ENCODE measurements at places on chromosomes 16 and 17.

DNA sequence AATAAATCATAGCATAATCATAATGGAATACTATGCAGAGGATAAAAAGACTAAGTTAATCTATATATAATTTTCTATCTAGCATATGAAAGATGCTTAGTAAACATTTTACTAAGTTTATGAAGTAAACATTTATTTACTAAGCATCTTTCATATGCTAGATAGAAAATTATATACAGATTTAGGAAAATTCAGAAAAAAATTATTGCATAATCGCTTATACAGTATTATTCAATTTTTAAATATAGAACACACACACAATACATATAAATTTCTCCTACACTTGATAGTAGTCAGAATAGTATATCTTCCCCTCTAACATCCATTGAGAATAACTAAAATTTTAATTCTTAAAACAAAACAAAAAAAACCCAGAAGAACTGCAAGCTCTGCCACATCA is 110.8 kb downstream of the CA4 start:
- DNase-seq = no peak

DNA sequence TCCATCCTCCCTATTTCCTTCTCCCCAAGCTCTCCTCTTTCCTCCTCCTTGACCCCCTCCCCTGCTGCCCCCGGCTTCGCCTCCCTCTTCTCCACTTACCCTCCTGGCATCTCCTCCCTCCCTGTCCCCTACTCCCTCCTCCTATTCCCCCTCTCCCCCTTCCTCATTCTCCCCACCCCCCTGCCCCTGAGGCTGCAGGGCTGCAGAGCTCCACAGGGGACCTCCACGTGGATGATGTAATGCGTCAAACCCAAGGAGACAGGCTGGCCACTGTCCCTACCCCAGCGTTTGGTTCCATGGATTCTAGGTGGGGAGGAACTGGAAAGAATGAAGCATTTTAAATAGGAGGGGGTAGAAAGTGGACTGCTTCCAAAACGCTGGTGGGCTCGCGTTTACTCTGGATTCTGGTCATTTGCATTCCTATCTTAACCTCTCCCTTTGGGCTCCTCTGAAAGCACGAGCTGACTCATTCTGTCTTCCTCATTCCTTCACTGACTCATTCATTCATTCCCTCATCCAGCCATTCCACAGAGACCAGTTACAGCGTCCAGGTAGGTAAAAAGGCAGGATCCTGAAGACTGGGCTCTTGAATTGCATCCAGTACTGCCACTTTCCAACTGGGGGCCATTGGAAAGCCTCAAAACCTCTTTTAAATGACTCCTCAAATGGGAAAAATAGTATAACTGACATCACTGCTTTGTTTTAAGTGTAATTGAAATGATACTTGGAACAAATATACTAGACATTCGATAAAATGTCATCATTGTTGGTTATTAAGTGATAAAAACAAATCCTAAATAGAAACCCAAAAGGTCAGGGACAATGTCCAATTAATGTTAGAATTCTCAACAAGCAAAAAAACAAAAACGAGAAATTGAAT is 943 bp upstream of the COTL1 start:
- no peak for DNase-seq

DNA sequence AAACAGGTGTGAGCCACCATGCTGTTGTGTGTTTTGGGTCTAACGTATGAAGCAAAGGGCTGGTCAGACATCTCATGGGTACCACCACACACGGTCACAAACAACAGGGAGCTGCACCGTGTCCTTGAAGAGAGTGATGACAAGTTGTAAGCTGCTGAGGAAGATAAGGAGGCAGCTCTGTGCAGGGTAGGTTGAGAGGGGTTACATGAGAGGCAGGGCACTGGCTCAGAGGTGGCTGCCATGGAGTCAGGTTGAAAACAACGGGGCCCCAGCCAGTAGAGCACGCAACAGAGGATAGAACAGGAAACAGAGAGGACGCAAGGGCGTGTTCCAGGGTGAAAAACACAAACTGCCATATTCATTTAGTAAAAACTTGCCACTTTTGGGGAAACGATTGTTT is 52.2 kb downstream of the TRARG1 start:
- DNase-seq = no peak

- DNase-seq = peak; percentile 48
Observed at GRCh38 chr17:76772842-76773525, 35.1 kb downstream of the MFSD11 start.

DNA sequence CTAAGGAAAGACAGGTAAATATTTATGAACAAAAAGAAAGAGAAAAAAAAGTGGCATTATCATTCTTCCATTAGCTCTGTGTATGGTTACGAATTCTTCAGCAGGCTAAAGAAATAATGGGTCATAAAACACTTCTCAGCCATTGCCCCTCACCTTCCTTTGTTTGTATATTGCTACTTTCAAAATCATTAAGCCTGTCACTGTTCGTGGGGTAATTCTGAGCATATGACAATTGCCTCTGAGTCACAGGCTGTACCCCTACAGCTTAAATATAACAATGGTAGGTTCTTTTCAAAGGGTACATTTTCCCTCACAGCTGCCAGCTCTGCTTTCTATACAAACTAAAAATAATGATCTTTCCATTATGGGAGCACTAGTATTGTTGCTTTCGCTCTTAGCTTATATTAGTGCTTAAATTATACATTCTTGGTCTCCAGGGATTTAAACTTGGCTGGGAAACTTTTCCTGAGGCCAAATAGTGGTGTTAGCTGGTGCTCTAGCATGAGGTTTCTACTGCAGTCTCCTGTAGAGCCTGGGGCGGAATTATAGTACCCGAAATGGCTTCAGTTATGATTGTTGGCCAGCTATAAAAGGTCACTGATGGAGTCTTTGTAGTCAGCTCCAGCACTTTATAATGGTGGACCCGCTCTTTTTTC is 74.7 kb upstream of the CDH11 start:
- no peak for DNase-seq

GRCh38 chr17:47324224-47325020 is 667 bp downstream of the EFCAB13 start:
- DNase-seq = peak; percentile 57

DNA sequence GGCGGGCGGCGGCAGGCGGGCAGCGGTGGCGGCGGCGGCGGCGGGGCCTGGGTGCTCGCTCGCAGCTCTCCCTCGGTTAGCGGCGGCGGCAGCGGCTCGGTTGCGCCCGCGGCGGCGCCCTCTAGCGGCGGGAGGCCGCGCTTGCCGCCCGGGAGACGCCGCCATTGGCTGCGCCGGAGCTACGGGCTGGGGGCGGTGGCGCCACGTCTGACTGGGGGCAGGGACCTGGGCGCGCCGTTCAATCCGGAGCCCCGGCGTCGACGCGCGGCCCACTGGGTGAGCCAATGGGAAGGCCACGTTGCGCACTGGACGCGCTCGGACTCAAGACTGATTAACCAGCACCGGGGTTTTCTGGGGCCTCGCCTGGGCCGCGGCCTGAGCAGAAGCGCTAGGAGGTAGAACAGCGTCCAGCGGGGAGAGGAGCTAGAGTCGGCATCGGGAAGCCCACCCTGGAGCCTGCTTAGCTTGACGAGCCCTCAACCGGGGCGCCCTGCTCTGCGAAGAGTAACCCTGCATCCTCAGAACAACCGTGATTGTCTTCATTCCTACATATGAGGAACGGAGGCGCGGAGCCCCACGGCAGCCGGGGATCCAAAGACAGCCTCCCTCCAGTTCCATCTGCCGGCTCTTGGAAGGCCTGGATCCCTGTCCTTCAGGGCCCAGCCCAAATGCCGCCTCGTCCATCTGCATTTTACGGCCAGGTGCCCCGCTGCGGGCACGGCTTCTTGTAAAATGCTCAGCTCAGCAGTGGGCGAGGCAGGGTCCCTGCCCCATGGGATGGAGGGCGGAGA is at the start of gene ZC3H7A:
Gene ZC3H7A, minus strand, starts transcription at position 93 of the 791 bp plus-strand sequence. CDS start 14,904 bp downstream, outside the sequence.
- peak; percentile 90 for DNase-seq

DNA sequence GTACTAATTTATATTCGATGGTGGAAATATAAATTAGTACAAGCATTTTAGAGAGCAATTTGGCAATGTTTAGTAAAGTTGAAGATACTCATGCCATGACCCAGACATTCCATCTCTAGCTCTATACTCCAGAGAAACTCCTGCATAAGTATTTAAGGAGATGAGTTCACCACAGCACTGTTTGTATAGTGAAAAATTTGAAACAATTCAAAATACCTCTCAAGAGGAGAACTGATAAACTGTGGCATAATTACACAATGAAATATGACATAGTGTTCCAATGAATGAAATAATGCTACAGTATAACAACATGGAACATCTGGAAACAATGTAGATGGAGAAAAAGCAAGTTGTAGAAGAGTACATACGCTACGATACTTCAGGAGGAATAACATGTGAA is 48.6 kb upstream of the IRX3 start:
- DNase-seq = no peak

- DNase-seq = no peak
Observed at GRCh38 chr17:82677353-82677925, 21.1 kb downstream of the RAB40B start.

DNA sequence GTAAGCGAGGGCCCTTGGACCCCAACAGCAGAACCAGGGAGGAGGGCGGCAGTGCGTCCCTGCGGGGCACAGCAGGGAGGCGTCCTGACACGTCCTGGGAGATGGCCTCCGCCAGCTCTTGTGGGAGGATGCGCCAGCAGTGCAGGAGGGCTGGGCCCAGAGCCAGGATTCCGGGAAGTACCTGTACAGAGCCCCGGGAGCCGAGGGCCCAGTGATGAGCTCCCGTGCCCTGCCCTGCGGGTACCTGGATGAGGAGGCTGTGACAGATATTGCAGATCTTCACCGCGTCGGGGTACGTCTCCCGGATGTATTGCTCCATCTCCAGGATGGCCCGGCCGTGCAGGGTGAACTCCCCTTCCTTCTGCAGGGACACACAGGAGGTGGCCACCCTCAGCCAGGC is 23.1 kb downstream of the KDM8 start:
- no peak for DNase-seq

DNA sequence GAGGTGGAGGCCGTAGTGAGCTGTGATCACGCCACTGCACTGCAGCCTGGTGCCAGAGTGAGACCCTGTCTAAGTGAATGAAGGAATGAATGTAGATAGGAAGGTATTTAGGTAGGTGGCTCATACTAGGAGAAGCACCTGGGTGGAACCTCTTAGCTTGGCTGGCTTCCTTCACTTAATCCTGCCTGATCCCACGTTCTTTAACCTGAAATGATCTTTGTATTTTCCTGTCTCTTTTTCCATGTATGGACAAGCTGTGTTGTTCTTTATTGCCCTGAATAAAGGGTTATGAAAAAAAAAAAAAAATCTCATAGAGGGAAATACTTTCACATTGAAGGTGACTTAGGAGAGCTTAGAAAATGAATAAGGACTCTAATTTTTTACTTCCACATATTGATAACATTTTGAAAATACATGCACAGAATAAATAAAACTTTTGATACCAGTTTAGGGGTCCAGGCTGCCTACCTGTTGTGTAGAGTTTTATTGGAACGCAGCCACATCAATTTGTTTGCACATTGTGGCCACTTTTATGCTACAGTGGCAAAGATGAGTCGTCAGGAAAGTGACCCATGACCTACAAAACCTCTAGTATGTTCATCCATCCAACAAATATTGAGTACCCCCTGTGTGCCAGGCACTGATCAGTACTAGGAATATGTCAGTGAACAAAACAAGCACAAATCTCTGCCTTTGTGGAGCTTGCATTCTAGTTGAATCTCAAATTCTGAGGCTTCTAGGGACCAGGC is 44.6 kb downstream of the VPS35L start:
- DNase-seq = no peak

GRCh38 chr17:40064971-40065768 is 2.4 kb downstream of the THRA start:
- DNase-seq = no peak

DNA sequence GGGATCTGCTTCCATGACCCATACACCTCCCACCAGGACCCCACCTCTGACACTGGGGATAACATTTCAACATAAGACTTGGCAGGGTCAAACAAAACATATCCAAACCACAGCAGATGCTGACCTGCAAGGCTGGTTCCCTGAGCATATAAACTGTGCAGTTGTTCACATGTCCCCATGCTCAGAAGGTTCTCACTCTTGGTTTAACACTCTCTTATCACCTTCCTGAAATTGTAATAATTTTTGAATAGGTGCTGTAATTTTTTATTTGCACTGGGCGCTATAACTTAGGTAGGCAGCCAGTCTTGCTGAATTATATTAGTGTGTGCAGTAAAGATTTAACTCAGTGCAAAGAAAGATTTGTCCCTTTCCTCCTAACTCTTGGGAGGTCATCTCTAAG is 824.8 kb upstream of the SOX9 start:
- no peak for DNase-seq

- DNase-seq = no peak
Observed at GRCh38 chr16:3729161-3730112, 12.1 kb upstream of the TRAP1 start.

- DNase-seq = no peak
Observed at GRCh38 chr17:11239379-11239970, 1.5 kb upstream of the SHISA6 start.

- no peak for DNase-seq
Observed at GRCh38 chr16:16139061-16139460, 84.2 kb downstream of the ABCC6 start.

DNA sequence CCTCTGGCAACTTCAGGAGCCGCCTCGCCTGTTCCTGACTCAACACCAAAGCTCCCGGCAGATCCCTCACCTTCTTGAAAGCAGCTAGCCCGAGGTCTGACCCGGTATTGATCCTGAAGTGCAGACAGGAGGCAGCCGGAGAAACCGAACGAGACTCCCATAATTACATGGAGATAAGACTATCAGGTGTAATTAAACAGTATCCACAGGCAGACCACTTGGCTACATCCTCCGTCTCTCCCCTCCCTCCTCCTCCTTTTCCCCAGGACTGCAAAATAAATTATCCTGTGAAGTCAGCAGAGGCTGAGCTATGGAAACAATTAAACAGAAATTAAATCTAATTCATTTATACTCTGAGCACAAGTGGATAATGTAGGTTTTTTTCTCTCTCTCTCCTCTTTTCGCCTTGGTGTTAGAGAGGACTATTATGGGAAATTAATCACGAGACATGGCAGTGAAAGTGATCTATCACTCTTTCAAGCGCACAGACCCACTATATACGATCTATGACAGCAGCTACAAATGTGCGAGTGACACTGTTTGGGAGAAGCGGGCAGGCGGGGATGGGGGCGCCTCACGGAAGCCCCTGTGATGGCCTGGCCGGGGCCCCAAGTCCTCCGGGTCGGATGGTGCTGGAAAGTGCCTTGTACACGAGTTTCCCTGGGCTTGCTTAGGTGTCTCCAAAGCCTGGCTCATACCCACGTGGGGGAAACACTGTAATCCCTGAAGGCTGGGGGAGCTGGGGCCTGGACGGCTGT is 92.8 kb downstream of the RBFOX3 start:
- no peak for DNase-seq
